ENCODE measurements at places on chromosomes 16 and 17.
A peak's percentile ranks its signal among the peaks of the same experiment; 100 is the strongest.

- DNase-seq: peak; percentile 18
Measured at GRCh38 chr16:28549301-28549899, 4.3 kb upstream of the SGF29 start.

DNA sequence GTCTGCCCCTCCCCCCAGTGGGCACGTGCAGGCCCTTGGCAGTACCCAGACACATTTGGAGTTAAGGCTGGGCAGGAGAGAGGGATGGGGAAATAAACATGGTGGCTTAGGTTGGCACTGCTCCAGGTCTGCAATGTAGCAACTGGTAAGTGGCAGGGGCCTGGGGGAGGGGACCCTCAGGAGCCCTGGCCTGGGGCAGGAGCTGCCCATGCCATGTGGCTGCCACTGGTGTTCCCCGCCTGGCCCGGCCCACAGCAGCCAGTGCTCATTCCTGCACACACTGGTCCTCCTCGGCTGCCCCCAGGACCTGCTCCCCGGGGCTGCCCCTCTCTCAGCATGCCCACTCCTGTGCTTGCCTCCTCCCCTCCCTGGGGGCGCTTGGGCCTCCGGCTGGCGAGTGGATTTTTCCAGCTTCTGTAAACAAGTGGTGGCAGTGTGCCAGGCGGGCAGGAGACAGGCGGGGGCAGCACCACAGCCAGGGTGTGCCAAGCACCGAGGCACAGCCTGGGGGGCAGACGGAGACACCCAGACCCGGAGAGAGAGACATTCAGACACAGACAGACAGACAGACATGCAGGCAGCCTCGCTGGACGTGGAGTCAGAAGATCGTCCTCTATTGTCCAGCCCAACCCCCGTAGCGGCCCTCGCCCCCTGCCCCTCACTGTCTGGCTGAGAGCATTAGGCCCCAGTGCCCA lies 9.4 kb downstream of the THRA start:
- DNase-seq: no peak

- peak; percentile 57 for DNase-seq
Measured at GRCh38 chr16:81493755-81494433, 49.3 kb downstream of the CMIP start.

DNA sequence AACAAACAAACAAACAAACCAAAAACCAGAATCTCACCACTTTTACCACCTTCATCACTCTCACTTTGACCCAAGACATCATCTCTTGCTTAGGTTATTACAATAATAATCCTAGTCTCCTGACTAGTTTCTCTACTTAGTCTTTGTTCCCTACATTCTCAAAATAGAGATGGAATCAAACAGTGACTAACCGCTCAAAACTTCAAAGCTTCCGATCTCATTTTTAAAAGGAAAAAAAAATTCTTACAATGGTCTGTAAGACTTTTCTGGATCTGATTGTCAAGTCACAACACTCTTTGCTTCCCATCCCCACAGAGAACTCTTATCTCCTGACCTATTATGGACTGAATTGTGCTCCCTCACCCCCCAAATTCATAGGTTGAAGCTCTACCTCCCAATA lies 60.9 kb downstream of the SPAG9 start:
- no peak for DNase-seq

DNA sequence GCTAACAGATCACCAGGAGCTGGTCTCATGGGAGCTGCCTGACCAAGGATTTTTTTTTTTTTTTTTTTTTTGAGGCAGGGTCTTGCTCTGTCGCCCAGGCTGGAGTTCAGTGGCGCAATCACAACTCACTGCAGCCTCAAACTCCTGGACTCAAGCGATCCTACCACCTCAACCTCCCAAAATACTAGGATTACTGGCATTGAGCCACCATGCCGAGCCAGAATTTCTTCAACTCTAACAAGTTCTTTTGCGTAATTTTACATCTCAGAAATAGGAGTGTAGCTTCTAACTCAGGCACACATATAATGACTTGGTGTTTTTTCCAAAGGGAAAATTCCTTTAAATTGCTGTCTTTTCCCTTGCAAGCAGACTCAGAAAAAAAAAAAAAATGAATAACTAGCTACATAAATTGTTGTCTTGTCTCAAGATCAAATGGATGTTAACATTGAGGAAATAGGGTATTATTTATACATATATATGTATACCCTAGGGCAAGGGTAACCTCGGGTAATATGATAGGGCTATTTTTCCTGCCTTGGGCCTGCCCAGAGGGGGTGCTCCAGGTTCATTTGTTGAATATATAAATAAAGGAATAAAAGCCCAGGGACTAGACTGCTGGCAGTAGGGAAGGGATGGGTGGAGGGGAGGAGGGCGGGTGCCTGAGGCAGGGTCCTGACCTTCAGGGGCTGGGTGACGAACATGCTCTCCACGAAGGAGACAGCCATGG lies 42.8 kb upstream of the GCSH start:
- no peak for DNase-seq

GRCh38 chr17:72913142-72913682 lies 179.3 kb downstream of the SLC39A11 start:
- DNase-seq: no peak

DNA sequence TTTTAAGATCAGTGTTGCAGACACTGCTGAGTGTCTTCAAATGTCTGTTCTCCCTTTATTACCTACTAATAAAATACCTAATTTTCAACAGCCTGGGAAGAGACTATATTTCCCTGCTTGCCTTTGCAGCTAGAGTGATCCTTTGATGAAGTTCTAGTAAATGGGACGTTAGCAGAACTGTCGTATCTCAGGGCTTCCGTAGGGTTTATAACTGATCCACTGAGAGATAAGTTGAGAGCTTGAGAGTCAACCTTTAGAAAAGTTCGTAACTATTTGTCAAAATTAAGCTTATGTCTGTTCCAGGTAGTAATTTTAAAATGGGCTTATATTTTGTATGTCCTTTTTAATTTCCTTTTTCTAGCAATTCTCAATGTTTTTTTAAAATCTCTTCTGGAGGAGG lies 527.0 kb downstream of the MAF start:
- DNase-seq: no peak

- no peak for DNase-seq
Measured at GRCh38 chr17:49834118-49834743, 13.6 kb downstream of the TAC4 start.

- DNase-seq: no peak
Measured at GRCh38 chr17:70290770-70291169, 121.4 kb downstream of the KCNJ2 start.

DNA sequence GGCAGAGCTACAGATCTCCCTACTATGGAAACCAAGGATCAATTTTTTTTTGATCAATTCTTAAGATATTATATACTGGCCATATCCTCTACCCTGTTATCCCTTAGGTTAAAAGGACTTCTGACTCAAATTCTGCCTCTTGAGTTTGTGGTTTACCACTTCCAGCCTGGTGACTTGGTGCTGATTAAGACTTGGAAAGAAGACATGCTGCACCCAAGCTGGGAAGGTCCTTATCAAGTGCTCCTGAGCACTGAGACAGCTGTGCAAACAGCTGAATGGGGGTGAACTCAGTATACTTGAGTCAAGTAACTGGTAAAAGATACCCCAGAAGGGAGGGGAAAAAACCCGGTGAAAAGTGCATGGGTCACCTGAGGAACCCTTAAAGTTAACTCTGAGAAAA lies 20.5 kb upstream of the SPACA3 start:
- peak; percentile 57 for DNase-seq

GRCh38 chr17:28827672-28828071 lies 14.9 kb downstream of the FAM222B start:
- DNase-seq: no peak

DNA sequence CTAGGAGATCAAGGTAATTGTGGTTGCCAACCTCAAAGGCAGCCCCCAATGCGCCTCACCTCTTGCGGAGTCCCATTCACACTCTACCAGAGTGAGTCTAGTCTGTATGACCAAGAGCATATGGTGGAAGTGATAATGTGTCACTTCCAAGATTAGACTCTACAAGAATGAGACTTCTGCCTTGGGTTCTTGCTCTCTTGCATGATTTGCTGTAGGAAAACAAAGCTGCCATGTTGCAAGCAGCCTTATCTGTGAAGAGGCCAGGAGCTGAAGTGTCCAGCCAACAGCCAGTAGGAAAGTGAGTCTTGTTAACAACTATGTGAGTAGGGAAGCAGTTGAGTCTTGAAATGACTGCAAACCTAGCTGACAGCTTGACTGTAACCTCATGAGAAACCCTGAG lies 3.4 kb downstream of the TERF2 start:
- peak; percentile 21 for DNase-seq

DNA sequence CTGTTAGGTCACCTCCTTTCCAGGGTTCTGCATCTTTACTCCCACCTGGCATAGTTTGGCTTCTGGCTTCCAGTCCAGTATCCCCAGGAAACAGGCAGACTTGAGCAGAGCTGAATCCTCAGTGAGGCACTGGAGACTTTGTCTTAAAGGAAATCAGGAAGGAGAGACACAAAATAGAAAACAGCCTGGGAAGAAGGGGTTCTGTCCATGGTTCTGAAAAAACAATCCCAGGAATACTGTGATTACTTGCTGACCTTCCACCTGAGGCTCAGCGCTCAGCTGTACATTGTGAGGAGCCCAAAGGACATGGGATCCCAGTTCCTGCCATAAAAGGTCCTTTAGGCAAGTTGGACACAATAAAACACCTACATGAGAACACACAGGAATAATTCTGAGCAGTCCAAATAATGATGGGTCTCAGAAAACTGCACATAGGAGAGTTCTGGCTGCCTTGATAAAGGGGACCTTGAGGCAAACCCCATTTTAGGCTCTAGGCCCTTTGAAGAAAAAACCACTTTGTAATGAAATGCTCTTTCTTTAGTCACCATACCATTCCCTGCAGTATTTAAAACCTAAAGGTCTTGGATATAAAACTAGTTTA lies 81.4 kb upstream of the CRHR1 start:
- no peak for DNase-seq

DNA sequence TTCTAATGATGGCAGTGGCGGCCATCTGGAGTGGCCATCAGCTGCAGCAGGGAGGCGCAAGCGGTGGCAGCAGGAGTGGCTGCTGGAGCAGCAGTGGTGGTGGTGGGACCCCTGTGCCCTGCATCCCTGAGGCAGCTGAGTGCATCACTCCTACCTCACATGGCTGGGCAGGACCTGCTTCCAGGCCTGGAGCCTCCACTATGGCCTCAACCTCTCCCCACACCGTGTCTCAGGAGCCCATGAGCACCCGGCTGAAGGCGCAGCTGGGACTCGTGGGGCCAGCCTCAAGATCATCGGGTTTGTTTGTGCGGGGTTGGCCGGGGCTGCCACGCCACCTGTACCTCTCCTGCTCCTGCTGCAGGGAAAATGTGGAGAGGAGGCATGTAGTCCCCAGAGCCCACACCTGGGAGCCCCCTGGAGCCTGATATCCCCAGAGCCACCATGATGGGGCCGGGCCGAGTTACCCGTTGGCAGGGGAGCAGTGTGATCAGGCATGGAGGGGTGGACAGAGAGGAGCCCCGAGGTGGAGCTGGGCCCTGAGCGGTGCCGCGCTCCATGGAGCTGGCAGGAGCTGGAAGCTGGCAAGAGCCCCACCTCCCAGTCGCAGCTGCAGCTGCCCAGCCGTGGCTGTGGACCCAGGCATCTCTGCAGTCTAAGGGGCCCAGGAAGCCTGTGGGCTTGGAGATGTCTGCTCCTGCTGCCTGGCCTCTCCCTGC lies 16.7 kb downstream of the RHOT1 start:
- no peak for DNase-seq

DNA sequence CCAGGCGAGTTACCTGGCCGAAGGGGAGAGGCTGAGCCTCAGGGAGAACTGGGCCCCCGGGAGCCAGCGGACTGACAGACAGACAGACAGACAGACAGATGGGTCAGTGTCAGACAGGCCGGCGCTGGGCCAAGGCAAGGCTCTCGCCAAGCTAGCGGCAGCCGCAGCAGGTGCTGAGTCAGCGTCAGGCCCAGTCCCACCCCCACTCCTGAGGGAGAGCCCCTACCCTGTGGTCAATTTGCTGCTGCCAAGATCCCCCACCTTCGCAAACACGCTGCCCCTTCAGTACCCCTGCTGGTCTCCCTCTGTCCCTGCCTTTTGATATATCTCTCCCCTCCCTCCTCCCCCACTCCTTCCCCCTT lies 1.5 kb downstream of the FGF11 start:
- peak; percentile 64 for DNase-seq

- DNase-seq: no peak
Measured at GRCh38 chr16:72938795-72939164, 109.1 kb downstream of the ZFHX3 start.

DNA sequence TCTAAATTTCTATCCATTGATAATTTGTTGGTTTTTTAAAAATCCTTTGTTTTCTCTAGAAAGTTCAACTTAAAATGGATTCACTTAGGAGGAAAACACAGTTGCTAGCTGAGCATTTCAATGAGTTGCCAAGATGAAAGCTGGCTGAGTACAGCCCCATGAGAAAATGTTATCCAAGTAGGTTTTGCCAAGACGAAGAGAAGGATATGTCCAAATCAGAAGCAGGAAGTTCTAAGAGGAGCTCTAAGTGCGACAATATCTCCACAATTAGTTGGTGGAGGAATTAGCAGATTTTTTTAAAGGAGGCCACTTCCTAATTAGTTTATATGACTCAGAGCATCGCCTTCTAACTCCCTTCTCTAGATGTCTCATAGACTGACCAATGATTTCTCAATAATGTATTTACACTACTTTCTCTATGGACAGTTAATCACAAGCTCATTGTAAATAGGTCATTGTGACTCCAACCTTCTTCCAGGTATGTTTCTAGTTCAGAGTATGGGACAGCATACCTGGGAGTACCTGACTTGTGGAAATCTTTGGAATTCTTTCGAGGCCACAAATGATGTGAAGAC lies 873.3 kb upstream of the SOX9 start:
- DNase-seq: no peak

GRCh38 chr17:65678546-65678945 lies 117.1 kb upstream of the AXIN2 start:
- no peak for DNase-seq

GRCh38 chr16:86353148-86353547 lies 157.2 kb upstream of the FOXF1 start:
- DNase-seq: no peak

- no peak for DNase-seq
Measured at GRCh38 chr17:2545393-2545792, 33.7 kb upstream of the METTL16 start.

GRCh38 chr17:74742153-74742515 lies 5.1 kb downstream of the RAB37 start:
- DNase-seq: peak; percentile 77

GRCh38 chr17:33583518-33584417 lies 290.7 kb upstream of the ASIC2 start:
- no peak for DNase-seq

DNA sequence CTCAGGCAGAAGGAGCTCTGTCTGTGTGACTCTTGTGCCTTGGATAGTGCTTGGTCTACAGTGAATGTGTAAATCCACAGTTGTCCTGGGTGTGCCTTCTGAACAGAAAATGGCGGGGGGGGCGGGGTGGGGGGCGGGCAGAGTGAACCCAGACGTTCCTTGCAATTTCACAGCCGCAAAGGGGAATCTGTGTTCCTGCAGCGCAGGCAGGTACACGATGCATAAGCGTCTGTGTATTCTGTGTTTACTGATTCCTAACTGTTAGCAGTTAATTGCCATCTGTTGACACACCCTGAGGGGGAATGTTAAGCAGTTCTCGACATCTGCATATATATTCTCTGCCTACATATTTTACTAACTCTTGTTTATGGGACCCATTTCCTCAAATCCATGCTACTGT lies 123.5 kb upstream of the ZFHX3 start:
- DNase-seq: no peak

GRCh38 chr17:77160875-77161530 lies 20.2 kb downstream of the SEC14L1 start:
- DNase-seq: no peak

- no peak for DNase-seq
Measured at GRCh38 chr17:75595284-75595919, 7.8 kb downstream of the MYO15B start.
